HT-29 (cell line): ENCODE measurements at places on chromosomes 5 and 9.
A peak's percentile ranks its signal among the peaks of the same experiment; 100 is the strongest.

- DNase-seq, result no peak
Measured at GRCh38 chr5:57246426-57246825, 72.6 kb downstream of the GPBP1 start.

DNA sequence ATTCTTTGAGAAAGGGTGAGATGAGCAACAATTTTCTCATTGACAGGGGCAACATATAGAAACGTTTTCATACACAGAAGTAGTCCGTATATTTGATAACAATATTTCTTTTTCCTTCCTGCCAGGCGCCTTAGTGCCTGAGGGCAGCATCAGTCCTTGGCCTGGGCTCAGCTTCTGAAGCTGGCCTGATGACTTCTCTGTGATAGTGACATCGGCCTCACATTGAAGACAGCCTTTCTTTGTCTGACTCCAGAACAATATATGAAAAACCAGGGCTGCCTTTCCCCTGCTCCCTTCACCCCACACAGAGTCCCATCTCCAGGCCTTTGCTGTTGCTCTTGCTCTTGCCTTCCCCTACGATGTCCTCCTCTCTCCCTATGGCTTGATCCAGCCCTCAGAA, 24.1 kb upstream of the TCOF1 start:
- no peak for DNase-seq

DNA sequence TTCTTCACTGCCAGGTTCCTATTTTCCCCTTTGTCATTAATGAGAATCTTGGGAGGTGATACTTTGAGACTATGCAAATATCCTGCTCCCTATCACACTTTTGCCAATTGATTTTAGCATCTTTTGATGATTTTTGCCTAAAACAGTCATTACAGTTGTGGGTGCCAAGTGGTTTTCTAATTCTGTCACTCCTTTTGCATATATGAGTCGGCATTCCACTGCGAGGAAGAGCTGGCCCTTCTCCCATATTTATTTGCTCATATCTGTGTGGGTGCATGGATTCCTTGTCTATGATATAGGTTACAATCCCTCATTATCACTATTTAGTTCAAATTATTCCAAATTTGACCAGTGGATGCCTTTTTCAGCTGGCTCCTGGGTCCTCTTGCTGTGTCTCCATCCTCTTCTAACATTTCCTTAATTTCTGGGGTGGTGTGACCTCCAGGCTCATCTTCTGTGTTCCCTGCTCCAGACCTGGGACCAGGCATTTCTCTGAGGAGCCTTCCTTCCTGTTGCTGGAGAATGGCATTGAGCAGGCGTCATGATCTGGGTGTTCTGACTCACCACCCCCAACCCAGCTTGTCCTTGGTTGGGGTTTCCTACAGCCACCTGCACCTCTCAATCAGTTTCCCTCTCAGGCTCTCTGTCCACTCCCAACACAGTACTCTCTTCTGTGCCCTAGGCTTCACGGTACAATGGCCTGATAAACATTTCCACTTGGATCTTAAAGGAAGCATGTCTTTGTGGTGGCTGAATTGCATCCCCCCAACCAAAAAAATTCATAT, 106.7 kb downstream of the NXNL2 start:
- no peak for DNase-seq

GRCh38 chr5:69492391-69492922, at the start of gene OCLN:
OCLN (plus strand) TSS chr5:69492790; CDS start chr5:69504245, 11,455 bp downstream.
- peak; percentile 89 for DNase-seq

DNA sequence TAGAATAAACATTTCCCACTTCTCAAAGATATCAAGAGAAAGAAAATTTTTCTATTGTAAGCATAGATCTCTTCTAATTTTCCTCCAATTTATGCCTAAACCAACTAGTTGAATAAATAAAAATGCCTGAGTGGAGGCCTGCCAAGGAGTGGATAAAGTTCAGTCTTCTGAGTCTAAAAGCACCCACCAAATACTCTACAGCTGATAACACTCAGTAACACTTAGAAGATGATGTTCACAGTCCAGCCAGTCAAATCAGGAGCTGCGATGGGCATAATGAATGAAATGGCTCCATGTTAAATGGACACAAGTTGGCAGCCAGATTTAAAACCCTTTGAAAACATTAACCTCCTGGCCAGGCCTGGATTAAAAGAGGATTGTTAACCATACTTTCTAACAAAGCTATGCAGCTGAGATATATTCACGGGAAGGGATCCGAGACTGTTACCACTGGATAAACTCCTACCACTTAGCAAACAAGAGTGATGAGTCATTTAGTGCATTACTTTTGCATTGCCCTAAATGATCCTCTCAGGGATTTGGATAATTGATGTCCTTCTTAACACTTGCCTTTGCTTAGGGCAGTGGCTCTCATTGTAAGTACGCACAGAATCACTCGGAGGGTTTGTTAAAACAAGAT, 63.7 kb upstream of the CCDC112 start:
- peak; percentile 27 for DNase-seq

GRCh38 chr5:39498278-39498952, 73.6 kb upstream of the DAB2 start:
- peak; percentile 17 for DNase-seq

GRCh38 chr5:146707316-146707715, 171.2 kb downstream of the PPP2R2B start:
- no peak for DNase-seq

- no peak for DNase-seq
Measured at GRCh38 chr9:137721899-137722298, 103.1 kb downstream of the EHMT1 start.

DNA sequence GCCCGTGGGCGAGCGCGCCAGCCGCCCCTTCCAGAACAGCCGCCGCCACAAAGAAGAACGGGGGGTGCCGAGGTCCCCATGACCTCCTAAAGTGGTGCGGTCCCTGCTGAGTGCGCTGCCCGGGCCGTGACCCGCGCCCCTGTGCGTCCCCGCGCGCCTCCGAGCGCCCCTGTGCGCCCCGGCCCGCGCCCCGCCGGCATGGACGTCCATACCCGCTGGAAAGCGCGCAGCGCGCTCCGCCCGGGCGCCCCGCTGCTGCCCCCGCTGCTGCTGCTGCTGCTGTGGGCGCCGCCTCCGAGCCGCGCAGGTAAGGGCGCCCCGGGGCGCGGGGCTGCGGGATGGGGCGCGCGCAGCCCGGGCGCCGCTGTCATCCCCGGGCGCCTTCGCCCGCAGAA, 384 bp downstream of the COL5A1 start:
- no peak for DNase-seq

GRCh38 chr5:37850226-37850865, 10.5 kb upstream of the GDNF start:
- DNase-seq, result no peak

DNA sequence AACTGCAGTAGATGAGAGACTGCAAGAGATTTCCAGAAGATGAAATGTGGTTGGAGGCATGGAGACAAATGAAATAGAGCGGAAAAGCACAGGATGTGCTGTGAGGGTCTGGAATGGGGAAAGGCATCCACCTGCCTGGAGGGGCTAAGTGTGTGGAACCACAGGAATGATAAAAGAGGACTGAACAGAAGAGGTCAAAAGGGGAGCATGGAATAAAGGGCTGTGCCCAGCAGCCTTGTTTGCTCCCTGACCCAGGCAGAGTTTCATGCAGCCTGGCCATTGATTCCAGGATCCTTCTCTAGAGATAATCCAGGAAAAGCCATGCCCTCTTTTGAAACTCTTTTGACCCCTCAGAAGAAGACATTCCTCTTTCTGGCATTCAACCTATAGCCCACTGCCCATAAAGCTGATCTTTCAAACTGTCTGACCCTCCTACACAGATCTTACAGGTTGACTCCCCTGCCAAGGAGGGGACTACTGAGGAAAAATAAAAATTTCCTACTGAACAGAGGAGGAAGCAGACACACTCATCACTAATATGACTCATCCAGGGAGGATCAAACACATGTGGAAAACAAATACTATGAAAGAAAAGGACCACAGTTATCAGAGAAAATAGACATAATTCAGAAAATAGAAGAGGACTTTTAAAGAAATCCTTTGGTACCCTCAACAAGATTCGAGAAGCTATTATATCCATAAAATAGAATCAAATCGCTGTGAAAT, 273.5 kb upstream of the PCSK5 start:
- DNase-seq, result no peak

- peak; percentile 48 for DNase-seq
Measured at GRCh38 chr5:139137697-139138096, 60.5 kb downstream of the SIL1 start.
